Daoy (cell line): ENCODE measurements at places on chromosomes 13 and 19. TPM values are rescaled to one million over a fixed set of nuclear protein-coding genes. Genes with fewer than 3 reads are reported as not detected.

The C3 gene
- total RNA-seq, result 7.9 and 10.2 TPM in 2 replicates

The NXNL1 gene
- not detected in 2 replicates for total RNA-seq

The ZNF471 gene
- 0.12 and 0.34 TPM in 2 replicates for total RNA-seq

The TTC9B gene
- not detected in 2 replicates for total RNA-seq

The TEX29 gene
- not detected in 2 replicates for total RNA-seq

The EDNRB gene
- 1.5 and 2.1 TPM in 2 replicates for total RNA-seq

The FAM216B gene
- total RNA-seq, result not detected in 2 replicates

DNA sequence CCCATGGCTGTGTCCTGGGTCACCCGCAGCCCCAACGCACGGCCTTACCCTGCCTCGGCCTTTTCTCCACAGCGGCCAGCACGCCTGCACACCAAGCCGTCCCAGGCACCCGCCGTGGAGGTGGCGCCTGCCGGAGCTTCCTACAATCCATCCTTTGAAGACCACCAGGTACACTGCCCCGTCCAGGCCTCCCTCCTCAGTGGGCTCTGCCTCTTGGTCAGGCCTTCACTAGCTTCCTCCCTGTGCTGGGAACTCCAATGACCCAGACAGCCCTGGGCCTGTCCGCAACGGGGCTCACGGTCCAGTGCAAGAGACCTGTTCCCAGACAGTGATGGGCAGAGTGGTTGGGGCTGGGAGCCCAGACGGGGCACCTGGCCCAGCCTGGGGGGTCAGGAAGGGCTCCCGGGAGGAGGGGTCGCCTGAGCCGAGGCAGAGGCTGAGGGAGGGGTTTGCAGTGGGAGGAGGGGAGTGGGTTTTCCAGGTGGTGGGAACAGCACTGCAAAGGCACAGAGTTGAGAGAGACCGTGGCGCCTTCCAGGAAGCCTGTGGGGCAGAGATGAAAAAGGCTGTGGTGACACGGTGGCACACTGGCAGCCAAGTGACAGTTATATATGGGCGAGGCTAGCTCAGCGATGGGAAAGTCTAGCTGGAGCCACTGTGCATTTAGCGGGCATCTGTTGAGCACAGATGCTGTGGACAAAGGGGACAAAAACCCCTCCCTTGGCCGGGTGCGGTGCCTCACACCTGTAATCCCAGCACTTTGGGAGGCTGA, 7.3 kb downstream of the NOP53 start:
- no peak for DNase-seq

DNA sequence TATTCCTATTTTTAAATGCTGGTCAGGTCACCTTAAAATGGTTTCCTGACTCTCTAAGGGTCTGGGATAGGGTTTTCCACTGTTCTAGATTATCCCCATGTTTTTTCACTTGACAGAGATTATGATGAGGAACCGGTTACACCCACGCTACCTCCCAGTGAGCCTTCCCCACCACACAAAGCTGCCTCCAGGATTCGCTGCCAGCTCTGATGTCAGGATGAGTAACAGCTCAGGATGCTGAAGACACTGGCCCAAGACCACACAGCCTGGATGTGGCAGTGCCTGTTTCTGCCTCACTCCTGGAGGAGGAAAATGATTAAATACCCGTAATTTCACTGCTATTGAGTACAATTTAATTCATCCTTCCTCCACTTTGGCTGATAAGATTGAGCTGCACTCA, 22.9 kb downstream of the ZNF114 start:
- DNase-seq, result peak; percentile 95

DNA sequence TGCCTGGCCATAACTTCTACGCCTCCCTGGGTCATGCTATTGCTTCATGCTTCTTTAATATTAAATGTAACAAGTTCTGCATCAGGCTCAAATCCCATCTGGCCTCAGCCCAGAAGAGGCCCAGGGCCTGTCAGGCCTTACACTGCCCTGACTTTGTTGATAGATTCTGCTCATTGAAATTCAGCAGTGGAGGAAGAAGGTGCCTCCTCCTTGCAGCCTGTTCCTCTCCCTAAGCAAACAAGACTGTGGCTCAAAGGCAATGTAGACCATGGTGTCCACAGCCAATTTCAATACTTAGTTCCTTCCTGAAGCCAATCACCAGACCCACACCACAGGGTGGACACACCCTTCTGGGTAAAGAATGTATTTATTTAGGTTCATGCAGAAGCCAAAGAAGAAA, 59.4 kb downstream of the LACC1 start:
- DNase-seq, result no peak

DNA sequence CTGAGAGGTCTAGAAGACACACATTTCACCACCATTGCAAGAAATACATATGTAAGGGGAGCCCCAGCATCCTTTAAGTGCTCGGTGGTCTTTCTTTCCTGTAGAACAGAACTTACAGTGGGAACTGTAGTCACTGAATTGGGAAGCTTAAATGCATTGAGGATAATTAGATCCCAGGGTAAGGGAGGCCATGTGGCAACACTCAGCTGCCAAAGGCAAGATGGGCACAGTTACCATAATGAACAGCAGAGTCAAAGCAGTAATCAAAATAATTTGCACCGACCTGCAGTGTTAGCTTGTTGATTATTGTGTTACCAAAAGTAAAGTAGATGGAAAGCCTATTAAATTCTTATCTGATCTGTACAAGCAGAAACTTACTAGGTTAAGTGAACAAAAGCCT, 291.2 kb upstream of the PCDH20 start:
- DNase-seq, result no peak

- no peak for DNase-seq
Observed at GRCh38 chr13:28618230-28618994, 40.5 kb upstream of the POMP start.

DNA sequence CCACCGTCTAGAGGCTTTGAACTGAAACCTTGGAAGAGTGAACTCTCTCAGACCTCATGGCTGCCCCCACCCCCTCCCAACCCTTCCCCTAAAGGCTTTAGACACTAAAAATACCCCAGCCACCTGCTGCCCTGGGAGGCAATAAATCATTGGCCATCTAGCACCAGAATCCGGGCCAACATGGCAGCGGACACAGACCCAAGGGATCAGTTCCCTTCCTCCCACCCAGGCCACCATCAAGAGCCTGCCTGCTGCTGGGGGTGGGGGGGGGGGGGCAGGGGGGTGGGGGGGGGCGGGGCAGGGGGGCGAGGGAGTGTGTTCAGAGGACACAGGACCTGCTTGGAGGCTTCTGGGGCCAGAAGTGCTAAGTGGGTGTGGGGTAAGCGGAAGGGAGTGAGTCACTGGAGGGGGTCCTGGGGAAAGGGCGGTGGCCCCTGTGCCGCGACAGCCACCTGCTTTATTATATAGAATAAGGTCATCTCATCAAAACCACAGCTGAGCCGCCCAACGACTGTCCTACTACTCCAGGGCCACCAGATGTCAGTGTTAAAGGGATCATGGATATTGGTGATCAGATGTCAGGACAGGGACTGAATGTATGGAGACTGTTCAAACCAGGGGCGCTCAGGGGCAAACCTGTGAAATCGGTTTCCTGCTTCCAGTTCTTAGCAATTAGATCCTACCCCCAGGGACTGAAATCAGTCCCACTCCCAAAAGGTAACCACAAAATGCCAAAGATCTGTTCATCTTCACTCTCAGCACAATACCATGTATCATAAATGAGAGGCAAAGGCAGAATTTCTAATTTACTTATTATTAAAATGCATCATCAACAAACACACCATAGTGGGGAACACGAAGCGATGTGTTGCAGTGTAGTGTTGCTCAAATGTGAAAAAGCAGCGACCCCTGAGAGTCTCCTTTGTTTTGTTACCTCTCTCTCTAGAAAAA, 24.3 kb downstream of the ARL11 start:
- peak; percentile 19 for DNase-seq

GRCh38 chr19:31015778-31016177, 333.5 kb downstream of the TSHZ3 start:
- DNase-seq, result no peak

DNA sequence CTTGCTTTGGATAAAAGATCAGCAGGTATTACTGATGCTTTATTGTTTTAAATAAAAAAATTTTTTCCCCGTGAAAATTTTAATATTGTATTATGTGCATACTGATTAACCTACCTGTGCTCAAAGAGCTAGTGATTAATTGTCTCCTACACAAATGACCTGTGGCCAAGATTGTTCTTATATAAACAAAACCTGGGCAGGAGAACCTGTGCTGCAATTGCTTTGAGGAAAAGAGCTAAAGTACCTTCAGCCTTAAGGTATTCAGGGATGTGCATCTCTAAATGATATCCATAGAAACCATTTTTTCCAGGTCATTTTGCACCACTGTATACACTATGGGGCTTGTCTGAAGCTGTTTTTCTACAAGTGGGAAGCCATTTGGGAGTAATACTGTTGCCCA, 1.2 kb downstream of the FRY start:
- DNase-seq, result no peak

DNA sequence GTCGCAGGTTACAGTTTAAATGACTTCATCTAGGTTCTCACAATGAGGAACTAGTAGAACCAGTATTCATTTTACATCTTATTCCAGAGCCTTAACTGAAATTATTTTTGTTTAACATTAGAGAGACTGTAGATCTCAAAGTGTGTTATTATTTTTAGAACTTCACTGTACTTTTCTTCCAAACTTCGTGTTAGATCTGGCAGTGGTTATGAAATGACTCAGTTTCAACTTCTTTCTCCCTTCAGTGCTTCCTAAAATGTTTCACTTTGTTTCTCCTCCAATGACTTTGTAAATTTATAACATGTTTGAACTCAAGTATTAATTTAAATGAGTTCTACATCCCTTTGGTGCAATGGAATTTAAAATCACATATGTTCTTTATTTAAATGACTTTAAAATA, 139.3 kb downstream of the PCDH9 start:
- no peak for DNase-seq

DNA sequence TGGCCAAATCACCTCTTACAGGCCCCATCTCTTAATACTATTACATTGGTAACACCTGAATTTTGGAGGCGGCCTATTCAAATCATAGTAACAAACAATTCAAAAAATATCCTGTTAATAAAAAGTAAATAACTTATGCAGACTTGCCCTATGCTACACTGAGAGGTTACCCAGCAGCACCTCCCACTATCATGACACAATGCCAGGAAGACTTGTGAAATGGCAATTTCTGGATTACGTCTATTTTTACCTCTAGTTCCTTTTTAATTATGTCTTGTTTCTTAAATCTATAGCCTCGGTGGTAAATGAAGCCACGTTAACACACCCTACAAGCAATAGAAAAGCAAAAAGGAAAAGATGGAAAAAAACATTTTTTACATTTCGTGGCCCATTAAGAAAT, 6.2 kb upstream of the DZIP1 start:
- DNase-seq, result no peak

GRCh38 chr13:51101636-51102235, 9.3 kb downstream of the C13orf42 start:
- DNase-seq, result no peak

- peak; percentile 21 for DNase-seq
Observed at GRCh38 chr19:23916991-23917390, 2.3 kb downstream of the ZNF726 start.

DNA sequence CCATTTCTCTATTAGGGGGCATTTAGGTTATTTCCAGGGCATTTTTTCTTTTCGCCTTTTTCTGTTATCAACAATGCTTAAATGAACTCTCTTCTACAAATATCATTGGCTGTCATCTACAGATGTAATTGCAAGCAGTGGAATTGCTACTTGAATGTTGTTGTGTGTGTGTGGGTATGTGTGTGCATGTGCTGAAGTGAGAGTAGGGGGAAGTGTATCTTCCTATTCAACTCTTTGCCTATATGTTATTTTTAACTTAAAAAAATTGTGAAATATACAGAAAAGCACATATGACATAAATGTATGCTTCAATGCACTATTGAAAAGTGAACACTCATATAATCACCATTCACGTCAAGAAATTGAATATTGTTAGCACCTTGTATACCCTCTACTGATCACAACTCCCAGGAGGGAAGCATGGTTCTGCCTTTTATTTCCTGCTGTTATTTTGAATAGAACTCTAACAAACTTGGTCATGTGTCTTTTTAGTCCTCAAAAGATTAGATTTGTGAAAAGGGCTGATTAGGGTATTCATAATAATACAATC, 24.7 kb downstream of the WDFY2 start:
- DNase-seq, result no peak

DNA sequence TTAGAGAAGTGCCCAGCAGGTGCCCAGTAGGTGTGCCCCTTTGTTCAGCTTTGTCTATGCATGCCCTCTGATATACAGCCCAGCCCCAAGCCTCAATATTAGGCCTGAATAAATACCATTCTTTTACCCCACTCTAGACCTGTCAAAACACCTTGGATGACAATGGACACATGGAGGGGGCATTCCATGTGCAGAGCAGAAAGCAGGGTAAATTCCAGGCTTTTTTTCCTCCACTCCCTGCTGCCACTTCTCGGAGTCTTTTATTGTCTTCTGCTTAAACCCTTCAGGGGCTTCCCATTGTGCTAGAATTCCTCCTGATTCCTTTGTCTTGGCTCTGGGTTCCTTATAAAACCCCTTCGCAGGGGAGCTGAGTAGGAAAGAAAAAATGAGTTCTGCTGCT, 5.8 kb upstream of the FRY start:
- no peak for DNase-seq

GRCh38 chr19:51724543-51724942, 752 bp upstream of the HAS1 start:
- DNase-seq, result no peak

DNA sequence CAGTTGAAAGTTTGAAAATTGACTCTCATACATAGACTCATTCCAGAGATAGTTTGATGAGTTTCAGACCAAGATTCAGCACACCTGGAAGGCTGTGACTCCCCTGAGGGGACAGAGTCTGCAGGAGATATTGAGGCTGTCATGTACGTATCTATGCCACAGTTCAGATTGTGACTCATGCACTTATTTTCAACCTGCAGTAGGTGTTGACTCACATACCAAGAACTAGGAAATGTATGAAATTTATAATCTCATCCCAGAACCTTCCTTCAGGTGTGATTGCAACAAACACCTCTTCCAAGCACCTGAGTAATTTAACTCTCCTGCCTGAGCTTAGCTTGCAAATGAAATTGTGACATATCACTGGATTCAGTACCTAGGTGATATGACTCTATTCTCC, 64.4 kb upstream of the ZNF43 start:
- no peak for DNase-seq

- no peak for DNase-seq
Observed at GRCh38 chr13:78325585-78325984, 277.8 kb downstream of the POU4F1 start.
